ENCODE measurements at places on chromosomes 7 and 10. TPM values are rescaled to one million over a fixed set of nuclear protein-coding genes. Genes with fewer than 3 reads are reported as not detected.

PRLHR gene
- total RNA-seq: not detected

CCM2 gene
- total RNA-seq: 126 TPM

LRIT1 gene
- not detected for total RNA-seq

TBX20 gene
- total RNA-seq: 0.34 TPM

PKD2L1 gene
- not detected for total RNA-seq

OR2A12 gene
- not detected for total RNA-seq

CYP2W1 gene
- not detected for total RNA-seq

ZNF239 gene
- 2.1 TPM for total RNA-seq

ZNF680 gene
- 23.7 TPM for total RNA-seq

TNRC18 gene
- 57.2 TPM for total RNA-seq

GBX1 gene
- total RNA-seq: not detected

DNA sequence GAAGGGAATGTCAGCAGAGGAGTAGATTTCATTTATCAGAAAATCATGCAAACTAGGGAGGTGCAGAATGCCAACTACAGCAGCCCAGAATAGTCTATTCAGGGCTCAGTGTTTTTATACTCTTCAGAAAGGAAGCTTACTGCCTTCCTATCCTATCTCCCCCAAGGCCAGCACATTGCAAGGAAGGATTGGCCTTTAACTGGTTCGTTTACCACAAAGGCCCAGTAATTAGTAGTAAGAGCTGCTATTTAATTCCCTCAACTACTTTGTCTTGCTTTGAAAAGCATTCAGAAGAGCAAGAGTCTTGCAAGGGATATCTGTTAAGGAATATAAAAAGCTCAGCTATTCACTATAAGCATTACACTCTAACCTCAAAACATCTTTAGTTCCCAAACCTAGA, 86.4 kb upstream of the RNF148 start:
- DNase-seq: no peak

DNA sequence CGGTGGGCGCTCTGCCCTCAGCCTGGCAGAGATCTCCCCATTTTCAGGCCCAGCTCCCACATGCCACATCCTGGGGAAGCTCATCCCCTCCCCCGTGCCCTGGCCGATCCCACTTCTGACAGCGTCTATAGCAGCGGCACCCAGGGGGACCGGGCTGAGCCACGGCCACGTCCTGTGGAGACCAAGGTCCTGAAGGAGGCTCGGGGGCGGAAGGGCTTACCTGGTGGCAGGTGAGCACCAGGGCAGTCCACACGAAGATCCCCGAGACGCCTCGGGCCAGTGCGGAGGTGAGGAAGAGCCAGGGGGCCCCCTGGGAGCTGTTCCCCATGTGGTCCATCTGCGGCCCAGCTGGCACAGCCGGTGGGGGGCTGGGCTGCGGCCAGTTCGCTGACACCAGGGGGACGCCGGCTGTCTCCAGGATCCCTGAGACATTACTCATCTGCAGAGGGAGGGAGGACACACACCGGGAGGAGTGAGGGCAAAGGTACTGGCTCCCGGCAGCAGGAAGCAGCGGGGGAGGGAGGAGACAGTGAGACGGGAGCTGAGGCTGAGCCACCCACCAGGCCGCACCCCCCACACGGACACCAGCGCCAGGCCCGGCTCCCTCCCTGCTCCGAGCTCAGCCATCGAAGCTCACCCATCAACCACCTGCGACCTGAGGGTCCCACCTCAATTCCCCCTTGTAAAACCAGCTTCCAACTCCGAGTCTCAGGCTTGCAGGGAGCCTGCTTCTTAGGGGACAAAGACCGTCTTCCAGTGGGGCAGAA, 776 bp downstream of the TMEM184A start:
- DNase-seq: no peak

DNA sequence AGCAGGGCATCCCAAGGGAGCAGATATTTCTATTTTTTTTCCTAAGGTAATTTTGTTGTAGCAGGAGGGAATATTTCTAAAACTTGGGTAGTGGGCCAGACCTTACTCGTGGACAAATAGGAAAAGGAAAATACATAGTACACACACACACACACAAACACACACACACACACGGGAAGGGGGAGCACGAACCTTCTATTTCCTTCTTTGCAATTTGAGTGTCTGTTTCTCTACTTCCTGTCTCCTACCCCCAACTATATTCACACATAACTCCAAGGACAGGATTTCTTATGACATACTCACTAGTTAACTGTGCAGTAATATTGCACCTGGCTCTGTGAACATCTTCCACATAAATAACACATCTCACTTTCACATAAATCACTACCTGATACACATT, 4.4 kb downstream of the LDB1 start:
- no peak for DNase-seq

GRCh38 chr7:157357129-157358040, 20.6 kb downstream of the DNAJB6 start:
- DNase-seq: no peak

DNA sequence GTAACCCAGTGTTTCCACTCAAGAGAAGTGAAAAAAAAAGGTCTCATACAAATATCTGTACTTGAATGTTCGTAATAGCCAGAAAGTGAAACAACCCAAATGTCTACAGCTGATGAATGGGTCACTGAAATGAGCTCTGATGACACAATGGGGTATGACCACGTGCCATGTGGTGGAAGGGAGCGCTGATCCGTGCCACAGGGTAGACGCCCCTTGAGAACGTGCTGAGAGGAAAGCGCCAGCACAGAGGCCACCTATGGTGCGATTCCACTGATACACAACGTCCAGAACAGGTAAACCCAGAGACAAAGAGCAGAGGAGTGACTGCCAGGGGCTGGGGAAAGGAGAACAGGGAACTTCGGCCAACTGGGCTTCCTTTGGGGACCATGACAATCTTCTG, 50.3 kb downstream of the MAD1L1 start:
- DNase-seq: no peak

DNA sequence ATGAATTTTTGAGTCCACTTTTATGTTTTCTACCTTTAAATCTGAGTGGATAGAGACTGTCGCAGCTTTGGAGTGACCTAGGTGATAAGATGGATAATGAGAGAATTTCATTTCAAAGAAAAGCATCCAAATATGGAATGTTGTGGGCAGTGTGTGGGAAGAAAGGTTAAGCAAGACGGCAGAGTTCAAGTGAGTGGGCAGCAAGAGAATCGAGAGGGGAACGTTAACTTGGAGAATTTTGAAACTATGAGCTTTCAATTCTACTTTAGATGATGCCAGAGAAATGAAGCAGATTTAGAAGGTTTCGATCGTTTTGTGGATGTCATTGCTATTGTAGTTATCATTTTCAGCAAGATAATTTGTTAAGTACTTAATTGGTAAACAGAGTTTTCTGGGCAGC, 73.0 kb downstream of the XRCC2 start:
- DNase-seq: no peak

DNA sequence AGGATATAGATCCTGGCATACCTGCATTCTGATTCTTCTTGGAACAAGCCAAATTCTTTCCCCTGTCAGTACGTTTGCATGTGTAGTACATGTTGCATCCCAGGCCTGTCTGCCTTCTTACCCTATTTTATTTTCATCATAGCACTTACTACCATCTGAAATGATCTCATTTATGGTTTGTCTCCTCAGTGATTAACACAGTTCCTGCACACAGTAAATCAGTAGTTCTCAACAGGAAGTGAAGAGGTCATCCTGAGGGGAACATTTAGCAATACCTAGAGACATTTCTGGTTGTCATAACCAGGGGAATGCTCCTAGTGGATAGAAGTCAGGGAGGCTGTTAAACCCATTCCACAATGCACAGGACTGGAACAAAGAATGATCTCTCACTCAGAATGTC, 38.2 kb upstream of the SLC26A4 start:
- no peak for DNase-seq

GRCh38 chr10:129131457-129132132, 335.4 kb upstream of the MGMT start:
- DNase-seq: no peak

DNA sequence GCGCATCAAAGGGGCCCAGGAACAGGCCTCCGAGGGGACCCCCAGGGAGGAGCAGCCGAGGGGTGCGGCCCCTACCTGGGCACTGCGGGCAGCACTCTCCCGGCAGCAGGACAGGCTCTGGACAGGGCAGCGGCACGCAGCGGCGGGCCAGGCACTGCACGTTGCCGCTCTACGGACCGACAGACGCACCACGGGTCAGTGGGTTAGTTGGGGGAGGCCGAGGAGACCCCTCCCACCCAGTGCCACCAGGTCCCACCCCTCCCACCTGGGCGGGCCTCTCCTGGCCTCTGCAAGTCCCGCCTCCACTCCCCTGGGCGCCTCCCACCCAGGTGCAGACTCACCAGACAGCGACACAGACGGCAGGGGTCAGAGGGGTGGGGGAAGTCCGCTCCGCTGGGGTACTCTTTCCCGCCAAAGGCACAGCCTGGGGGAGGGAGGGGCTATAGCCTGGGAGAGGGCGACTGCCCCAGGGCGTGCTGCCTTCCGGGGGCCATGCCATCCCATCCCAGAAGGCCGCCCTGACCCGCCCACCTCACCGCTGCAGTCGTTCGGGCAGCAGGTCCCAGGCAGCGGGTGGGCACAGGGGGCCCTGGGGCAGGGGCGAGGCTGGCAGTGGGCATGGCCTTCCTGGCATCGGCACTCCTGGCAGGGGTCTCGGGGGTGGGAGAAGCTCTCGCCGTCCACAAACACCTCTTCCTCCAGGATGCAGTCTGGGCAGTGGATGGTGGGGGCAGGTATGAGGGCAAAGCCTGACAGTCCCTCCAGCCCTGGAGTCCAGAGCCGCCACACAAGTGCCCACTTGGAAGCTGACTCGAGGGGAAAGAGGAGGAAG, 19.2 kb downstream of the KCP start:
- DNase-seq: peak; percentile 27

- DNase-seq: no peak
Measured at GRCh38 chr10:130002606-130003005, 38.5 kb upstream of the EBF3 start.

DNA sequence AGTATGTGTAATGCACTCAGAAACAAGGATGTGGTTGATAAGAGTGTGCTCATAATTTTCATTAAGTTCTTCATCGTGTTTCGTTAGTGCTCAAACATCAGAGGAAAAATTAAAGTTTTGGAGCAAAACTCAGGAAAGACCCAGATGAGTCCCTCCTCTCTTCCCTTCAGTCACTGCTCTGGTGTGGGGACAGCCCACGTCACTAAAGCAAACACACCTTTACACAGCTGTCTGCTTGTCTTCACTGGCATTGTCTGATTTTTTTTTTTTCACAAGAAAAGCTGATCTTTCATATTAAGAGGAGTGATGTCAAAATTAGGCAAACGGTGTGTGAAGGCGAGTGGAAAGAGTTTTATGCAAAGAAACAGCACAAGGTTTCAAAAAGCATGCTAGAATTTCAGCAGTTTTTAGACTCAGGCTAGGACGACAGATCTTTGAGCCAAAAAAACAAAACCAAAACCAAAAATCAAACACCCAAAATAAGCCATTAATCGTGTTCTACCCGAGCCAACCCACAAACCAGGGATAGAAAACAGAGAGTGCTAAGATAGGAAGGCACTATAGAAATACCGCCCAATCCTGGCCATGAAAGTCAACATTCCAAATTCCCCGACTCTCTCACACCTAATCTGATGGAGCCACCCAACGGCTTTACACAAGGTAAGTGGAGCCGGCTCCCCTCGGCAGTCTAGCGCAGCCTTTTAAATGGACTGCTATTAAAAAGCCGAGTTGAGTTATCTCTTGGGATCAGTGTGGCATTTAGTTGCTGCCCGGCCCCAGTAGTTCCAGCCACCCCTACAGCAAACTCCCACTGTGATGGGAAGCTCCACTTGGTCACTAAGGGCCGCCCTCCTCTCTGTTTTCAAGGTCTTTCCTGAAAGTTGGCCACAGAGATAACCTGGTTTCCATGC, 27.9 kb upstream of the GATA3 start:
- no peak for DNase-seq

GRCh38 chr7:38716397-38716796, 85.2 kb upstream of the AMPH start:
- no peak for DNase-seq

DNA sequence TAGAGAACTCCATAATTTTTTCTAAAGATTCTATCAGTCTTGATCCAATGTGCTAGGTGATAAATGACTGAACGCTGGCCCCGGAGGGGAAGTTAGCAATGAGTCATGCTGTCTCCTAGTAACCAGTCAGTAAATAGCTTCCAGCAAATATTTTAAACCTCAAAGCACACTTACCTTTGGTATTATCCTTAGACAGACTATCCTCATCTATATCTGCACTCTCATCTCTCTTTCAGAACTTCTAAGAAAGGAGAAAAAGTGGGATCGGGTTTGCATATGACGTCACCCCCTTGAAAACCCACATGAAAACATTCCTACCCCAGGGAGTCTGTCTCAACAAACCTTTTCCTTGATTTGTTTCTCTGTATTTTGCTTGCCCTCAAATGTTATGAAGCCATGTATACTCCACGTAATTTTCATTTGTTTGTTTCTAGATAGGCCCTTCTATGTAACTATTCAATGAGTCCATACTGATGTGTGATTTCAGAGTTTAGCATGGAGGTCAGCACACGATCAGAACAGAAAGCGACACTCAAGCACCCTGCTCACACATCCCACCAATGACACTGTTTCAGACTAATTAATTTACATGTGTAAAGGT, 174.9 kb upstream of the NRP1 start:
- DNase-seq: no peak

Measured in activated naive CD8-positive, alpha-beta T cell treated with anti-CD3 and anti-CD28 coated beads, Interleukin-2, amount 10 ng/mL, durations not matched to agents 7 days and 5 days (primary cell).